ENCODE measurements at places on chromosomes 2 and 18.

DNA sequence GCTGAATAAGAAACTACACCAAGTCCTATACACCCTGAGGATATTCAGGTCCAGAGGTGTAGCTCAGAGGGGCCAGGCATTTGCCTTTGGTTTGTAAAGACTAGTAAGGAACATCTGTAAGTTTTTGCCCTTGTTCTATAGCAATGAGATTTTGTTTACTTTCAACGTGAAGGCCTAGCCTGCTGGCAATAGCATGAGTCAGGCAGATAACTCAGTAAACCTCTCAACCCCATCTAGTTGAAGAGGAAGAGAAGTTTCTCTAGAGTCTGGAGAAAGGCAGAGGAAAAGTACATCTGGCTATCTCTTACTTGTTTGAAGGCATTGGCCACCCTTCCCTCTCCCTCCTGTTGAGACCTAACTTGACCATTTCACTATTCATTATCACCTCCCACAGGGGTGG is 70.3 kb upstream of the ZNF521 start:
- DNase-seq = no peak

GRCh38 chr2:62313449-62314227 is 117.7 kb downstream of the B3GNT2 start:
- DNase-seq = no peak

DNA sequence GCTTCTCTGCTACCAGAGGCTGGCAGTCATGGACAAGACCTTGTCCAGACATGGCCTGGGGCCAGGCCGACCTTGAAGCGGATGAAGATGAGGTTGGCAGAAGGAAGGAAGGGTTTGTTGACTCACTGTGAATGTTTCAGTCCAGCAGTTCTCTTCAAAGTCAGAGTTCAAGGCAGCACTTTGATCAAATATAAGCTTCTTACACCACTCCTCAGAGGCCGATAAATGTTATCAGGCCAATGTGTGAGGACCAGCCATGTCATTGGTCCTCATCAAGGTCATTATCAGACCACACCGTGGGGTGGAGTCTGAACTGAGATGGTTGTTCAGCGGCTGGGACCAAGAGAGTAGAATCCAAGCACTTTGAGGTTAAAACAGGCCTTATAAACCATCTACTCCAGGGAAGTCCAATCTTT is 35.5 kb downstream of the QPCT start:
- DNase-seq = no peak

- no peak for DNase-seq
Measured at GRCh38 chr2:67510745-67511144, 113.6 kb downstream of the ETAA1 start.

DNA sequence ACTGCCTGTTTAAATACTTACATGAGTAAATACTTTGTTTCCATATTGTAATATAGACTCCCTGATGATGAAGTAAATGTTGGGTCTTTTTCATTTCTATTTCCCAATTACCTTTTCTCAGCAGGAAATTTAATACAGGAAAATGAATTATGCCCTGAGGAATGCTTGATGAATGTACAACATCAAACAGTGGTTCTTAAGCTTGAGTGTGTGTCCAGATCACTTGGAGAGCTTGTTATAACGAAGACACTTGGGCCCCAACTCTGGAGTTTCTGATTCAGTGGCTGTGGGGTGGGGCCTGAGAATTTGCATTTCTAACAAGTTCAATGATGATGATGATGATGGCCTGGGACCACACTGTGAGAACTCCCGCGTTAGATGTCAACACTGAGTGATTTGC is 7.1 kb upstream of the ME2 start:
- no peak for DNase-seq

DNA sequence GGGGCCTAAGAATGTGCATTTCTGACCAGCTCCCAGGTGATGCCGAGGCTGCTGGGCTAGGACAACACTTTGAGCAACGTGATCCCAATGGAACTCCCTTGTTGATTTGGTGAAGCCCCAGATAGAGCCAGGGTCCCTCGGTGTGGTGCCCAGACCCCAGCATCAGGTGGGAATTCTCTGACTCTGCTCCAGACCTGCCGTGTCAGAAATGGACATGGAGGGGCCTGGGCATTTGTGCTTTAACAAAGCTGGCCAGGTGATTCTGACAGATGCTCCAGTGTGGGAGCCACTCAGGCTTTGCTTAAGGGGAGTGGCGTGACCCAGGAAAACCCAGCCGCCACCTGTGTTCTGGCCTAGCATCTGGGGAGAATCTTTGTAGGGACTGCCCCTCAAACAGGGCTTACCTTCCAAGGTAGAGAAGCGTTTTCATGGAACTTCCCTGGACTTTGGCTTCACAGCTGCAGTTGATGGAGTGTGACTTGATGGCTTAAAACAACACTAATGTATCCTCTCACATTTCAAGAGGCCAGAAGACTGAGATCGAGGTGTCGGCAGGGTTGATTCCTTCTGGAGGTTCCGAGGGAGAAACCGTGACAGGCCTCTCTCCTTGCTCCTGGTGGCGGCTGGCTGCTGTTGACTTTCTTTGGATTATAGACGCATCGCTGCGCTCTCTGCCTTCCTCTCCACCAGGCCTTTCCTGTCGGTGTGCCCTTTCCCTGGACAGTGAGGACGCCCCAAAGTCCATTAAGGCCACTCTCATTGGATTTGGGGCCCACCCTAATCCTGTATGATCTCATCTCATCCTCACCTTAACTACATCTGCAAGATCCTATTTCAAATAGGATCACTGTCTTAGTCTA is 57.0 kb upstream of the HDAC4 start:
- no peak for DNase-seq
